ENCODE measurements at places on chromosomes 13 and 19.

GRCh38 chr13:47066226-47066625 is 169.4 kb upstream of the HTR2A start:
- DNase-seq: no peak

- DNase-seq: no peak
Observed at GRCh38 chr19:39727070-39727800, 10.6 kb downstream of the CLC start.

DNA sequence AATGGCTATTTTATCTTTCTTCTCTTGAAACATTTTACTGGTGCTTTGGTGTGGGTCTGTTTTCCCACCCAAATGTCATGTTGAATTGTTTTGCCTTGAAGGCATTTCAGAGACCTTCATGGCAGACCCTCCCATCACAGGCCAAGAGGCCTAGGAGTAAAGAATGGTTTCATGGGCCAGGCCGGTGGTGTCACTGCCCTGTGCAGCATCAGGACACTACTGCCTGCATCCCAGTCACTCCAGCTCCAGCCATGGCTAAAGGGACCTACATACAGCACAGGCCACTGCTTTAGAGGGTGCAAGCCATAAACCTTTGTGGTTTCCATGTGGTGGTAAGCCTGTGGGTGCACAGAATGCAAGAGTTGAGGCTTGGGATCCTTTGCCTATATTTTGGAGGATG is 326.9 kb downstream of the SLITRK5 start:
- DNase-seq: no peak

- no peak for DNase-seq
Observed at GRCh38 chr19:49938662-49939061, 9.4 kb upstream of the NUP62 start.

DNA sequence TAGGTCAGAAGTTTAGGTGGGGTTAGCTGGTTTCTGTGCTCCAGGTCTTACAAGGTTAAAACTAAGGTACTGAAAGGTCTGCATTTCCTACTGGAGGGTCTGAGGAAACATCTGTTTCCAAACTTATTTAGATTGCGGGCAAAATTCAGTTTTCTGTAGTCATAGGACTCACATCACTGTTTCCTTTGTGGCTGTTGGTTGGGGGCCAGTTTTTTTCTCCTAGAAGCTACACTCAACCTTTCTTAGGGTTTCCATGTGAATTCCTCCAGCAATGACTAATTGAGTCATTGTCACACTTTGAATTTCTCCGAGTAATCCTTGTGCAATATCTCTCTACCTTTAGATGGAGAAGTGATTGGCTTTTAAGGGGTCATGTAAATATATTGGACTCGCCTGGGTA is 773.4 kb upstream of the SLITRK1 start:
- no peak for DNase-seq

DNA sequence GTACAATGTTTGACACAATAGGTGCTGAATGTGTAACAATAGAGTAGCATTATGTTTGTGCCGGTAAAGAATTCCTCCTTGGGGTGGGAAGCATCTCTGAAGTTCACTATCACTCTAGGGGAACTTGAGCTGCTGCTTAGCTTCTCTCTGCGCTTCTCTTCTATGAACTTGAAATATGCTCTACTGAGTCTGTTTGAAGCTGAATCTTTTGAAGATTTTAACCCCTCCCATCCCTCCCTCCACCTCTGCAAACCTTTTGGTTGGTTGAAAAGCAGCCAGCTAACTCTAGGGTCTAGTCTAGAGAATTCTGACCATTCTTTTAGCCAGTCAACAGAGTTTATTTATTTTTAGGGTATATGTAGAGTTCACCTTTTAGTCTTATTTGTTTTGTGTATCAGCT is 2.5 kb downstream of the PCCA start:
- no peak for DNase-seq

DNA sequence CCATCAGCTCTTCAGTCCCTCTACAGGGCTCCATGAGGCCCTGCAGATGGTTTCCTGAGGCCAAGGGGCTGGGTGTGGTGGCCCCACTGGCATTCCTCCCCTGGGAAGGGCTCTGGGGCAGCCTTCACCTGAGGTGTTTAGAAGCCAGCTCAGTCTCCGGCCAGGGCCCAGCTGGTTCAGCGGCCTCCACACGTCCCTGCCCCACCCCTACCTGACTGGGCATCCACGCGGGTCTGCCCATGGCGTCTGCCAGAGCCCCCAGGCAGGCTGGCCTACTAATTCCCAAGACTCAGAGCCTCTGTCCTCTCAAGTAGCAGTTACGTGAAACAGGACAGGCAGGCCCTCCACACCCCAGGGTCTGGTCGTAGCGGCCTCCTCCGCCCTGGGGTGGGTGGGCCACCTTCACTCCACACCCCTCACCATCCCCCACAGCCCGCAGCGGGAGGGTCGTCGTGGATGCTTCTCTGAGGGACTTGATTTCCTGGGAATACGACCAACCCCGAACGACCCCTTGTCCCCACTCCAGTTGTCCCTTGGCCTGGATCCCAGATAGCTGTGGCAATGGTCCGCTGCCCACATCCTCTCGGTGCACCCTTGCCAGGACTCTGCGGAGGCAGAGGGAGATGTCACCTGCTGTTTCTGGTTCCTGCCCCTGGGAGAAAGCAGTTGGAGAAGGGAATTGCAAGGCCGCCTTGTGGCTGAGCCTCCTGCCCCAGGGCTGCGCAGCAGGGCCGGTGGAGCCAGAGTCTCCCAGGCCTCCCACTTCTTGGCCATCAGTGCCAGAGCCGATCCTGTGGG is 24.3 kb downstream of the CAPN12 start:
- DNase-seq: no peak

DNA sequence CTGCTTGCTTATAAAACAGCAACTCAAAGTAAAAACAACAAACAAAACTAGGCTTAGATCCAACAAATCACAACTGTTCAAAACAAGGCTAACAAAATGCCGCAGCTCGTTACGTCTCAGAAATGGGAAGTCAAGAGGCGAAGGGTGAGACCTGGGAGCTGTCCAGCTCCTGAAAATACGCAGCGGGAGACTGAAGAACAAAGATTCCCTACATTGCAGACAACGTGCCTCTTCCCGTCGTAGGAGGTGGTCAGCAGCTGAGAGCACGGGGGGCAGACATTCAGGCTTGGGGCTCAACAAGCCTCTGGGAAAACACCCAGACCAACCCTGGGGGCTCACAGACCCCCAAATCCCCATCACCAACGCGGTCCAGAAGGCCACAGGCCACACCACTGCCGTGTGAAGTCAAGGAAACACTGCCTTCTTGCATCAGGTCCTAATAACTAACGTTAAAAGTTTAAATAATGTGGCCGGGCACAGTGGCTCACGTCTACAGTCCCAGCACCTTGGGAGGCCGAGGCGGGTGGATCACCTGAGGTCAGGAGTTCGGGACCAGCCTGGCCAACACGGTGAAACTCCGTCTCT is 13.5 kb downstream of the PLPP2 start:
- no peak for DNase-seq

DNA sequence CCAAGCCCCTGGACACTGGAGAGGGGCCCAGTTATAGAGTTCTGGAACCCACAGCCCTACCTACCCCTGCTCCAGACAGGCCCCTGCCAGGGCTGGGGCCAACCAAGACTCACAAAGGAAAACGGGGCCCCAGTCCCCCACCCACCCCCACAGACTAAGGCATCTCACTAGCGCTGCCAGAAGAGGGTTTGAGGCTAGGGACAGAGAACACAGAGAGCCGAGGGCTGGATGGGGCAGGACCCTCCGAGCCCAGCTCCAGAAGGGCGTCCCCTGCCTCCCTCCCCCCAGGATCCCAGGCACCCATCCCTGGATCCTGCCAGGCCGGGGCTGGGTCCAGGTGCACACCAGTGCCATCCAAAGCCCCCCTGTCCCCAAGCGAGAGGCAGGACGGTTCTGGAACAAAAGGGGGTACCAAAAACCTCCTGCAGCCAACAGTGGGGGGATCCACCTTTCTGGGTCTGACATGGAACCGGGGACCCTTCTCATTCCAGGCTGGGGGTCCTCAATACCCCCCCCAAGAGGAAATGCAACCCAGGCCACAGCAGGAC is 4.4 kb upstream of the REXO1 start:
- no peak for DNase-seq

- no peak for DNase-seq
Observed at GRCh38 chr13:27966641-27967202, 2.4 kb downstream of the CDX2 start.

DNA sequence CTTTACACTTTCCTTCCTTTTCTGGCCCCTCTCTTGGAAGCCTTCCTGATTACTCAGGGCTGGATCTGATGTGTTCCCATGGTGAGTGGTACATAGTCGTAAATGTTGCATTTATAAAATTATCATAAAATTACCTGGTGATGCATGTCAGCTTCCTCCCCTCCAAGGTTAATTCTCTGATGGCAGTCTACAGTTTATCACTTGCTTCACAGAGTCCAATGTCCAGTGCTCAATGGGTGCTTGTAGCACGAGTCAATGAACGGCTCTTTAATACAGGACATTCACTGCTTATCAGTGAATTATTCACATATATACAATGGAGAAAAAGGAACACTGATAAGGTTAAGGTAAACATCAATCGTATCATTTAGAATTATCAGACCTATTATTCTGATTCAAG is 27.0 kb upstream of the OXGR1 start:
- DNase-seq: no peak

GRCh38 chr13:26680123-26680450 is 80.5 kb downstream of the GPR12 start:
- peak; percentile 12 for DNase-seq

DNA sequence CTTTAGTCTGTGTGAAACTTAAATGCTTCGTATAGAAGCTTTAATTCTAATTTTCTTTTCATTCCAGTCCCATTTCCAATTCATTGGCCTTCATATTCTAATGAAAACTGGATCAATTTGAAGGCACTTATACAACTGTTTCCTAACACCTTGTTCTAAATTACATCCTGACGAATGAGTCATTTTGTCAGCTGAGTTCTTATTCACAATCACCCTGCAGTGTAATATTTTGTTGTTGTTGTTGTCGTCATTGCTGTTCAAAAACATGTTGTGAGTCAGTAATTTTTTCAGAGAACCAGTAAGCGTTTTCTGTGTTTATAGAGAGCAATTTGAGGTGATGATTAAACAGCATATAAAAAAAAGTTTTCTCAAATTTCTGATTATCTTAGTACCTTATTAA is 290.0 kb downstream of the PCDH9 start:
- DNase-seq: no peak

DNA sequence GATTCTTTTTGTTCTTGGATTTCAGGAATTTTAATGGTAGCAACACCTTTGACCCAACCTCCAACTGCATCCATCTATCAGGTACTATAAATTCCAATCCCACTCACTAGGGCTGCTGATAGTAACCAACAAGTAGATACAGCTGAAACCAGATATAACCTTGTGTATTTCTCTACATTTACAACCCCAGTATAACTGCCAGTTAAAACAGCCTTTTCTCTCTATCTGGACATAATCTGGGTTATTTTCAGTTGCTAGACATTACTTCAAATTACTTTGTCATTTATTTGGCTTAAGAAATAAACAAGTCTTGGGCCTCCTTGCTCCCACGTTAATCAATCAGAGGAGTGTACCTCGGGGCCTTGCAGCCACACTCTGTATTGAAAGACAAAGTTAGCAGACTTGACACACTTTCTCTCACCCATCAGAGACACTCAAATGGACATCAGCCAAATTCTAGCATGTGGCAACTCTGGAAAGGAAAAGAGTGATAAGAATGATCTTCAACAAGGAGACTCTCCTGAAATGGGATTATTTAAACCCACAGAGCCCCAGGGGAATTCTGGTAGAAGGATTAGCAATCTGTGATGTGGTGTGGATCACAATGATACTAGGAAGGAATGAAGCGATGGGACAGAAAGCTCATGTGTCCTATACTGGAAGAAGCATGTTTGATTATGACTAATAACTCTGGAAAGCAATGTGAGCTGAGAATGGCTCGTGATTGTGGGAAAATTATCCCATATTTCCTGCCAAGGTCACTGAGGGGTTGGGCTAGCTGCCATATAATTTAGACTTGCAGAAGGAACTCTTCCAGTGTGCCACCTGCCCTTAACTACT is 157.5 kb downstream of the FLT1 start:
- no peak for DNase-seq

DNA sequence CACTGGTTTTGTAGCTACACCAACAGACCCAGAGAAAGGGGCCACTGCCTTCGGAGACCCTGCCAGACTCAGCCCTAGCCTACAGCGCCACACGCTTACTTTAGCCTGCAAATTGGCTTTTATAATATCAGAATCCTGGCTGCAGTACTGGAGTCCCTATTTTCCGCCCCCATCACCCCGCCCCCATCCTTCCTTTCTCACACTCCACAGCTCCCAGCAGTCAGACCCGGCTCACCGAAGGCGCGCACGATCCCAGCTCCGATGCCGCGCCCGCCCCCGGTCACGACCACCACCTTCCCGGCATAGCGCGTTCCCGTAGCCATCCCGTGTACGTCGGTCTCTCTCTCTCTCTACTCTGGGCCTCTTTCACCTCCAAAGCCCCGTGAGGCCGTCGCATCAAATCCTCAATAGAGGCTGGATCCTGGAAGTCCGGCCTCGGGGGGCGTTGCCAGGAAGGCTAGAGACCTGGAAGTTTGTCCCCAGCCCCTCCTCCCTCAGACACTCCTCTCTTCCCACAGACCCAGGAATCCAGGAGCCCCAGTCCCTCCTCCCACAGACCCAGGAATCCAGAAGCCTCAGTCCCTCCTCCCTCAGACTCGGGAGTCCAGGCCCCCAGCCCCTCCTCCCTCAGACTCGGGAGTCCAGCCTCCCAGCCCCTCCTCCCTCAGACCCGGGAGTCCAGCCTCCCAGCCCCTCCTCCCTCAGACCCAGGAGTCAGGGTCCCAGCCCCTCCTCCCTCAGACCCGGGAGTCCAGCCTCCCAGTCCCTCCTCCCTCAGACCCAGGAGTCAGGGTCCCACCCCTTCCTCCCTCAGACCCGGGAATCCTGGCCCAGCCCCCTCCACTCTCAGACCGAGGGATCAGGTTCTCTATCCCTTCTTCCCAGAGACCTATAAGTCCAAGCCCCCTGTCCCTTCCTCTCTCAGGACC is at the start of gene HSD17B14:
HSD17B14 (minus strand) TSS at position 403 of the 929 bp plus-strand sequence; CDS start at position 323, 80 bp downstream.
- DNase-seq: peak; percentile 54

DNA sequence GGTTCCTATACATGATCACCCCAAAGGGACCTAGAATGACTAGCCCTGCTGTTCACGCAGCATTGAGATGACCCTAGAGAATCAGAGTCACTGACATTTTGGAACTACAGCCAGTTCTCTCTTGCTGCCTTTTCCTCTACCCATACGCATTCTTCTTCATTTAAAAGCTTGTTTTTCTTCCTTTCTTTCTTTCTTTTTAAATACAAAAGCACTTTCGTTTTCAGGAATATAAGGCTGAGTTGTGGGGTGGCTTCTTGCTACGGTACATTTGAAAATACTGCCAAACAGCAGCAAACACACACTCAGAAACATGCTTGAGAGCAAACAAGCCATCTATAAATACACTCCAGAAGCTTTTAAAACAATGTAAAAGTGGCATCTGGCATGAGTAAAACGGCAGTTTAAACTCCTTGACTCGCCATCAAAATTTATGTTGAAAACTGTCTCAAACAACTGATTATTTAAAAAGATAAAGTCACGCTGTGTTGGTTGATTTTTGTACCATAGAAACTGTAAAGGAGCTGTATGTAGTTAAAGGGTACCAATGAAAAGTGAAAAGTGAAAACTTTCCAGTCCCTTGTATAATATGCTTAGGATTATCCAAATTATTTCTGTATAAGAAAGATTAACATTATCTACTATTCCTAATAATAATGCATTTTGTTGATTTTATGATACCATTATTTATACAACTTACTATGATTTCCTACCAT is 95.6 kb downstream of the PCDH9 start:
- no peak for DNase-seq

GRCh38 chr19:48627201-48627864 is 8.0 kb downstream of the SPHK2 start:
- DNase-seq: no peak

GRCh38 chr13:20351281-20352022 is 119.3 kb upstream of the GJB6 start:
- DNase-seq: no peak

Measured in NCI-H510A (cell line).